CD4-positive, alpha-beta T cell treated with Interleukin-2 at 100 ng/mL for 4 hours (primary cell): ENCODE measurements at places on chromosomes 11 and 22.

DNA sequence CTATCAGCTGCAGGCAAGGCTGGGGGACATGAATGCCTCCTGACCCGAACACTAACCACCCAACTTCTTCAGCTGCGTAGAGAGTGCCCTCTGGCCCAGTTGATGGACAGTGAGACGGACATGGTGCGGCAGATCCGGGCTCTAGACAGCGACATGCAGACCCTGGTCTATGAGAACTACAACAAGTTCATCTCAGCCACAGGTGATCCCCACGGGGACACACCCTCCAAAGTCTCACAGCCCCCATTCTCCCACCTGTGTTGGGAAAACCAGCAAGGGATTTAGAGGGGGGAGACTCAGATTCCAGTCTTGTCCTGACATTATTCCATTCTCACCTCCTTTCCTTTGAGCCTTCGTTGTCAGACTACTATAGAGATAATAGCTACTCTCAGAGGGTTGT is 912 bp downstream of the VPS51 start:
- DNase-seq: no peak

- DNase-seq: no peak
Measured at GRCh38 chr11:3015796-3016195, 23.7 kb upstream of the NAP1L4 start.

DNA sequence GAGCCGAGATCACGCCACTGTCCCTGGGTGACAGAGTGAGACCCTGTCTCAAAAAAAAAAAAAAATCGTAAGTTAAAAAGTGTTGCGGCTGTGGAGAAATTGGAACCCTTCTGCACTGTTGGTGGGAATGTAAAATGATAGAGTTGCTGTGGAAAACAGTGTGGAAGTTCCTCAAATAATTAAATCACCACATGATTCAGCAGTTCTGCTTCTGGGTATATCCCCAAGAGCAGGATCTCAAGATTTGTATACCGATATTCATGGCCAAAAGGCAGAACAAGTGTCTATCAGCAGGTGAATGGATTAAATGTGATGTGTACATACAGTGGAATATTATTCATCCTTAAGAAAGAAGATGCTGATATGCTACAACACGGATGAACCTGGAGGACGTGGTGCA is 3.8 kb downstream of the SELENOO start:
- no peak for DNase-seq

- no peak for DNase-seq
Measured at GRCh38 chr11:94477624-94478023, 16.0 kb downstream of the MRE11 start.

DNA sequence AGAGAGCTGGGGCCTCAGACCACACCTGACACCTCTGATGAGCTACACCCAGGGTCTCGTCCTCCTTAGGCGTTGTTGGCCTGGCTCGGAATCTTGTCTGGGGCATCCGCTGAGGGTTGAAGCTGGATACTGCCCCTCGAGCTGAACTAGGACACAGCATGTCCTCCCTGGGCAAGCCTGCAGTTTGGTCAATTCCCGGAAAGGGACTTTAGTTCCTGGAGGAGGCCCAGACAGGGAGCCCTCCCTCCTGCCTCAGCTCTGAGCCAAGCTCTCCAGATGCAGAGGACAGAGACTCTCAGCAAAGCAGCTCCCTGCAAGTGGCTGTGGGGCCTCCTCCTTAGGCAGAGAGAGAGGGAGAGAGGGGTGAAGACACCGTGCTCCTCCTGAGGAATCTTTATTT is 4.9 kb downstream of the APOL3 start:
- DNase-seq: no peak

DNA sequence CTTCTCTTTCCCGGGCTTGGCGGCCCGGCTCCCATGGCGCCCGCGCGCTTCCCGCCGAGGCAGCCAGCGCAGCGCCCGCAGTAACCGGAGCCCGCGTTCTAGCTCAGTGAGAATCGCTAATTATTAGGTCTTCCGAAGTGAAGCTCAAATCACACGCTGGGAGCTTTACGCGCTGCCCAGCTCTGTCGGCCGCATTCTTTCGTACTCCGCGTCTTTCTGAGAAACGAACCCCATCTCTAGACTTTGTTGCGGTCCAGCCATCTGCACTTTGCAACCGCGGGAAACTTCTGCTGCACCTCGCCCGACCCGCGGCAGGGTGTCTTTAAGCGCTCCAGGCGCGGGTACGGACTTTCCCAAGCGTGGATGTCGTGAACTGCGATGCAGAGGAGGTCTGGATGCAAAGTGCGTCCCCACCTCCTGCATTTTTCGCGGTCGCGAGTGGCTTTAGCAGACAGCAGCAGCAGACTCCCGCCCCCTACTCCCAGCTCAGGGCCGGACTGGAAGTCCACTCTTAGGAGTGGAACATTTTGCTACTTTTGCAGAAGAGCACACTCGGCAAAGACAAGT is 6.0 kb upstream of the PAX6 start:
- no peak for DNase-seq
